ENCODE measurements at places on chromosomes 2 and 18.

GRCh38 chr2:105822186-105822585, 77.5 kb downstream of the NCK2 start:
- no peak for DNase-seq

DNA sequence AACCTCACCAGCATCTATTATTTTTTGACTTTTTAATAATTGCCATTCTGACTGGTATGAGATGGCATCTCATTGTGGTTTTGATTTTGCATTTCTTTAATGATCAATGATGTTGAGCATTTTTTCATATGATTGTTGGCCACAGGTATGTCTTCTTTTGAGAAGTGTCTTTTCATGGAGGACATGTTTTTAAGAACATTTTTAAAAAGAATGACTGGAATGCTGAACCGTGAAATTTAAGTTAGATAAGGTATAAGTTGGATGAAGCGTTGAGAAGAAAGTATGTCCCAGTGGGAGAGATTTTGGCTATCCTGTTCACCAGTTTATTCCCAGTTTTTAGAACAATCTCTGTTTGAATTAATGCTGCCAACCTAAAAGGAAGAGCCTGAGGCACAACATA, 365.9 kb downstream of the CELF4 start:
- no peak for DNase-seq

DNA sequence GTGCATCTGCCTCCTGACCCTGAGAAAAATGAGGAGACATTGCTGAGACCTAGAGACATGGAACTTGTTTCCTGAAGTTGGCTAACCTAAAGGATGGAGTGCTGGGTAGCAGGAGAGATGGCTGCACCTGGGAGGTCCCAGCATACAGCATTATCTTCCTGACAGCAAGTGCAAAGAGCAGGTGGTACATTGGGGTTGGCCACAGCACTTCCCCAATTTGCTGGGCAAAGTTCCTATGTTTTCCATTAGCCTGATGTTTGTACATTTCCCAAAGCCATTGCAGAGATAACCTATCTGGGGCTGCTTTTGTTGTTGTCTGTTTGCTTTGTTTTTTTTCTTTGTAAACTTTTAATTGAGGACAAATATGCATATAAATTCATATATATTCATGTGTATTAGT, 296.7 kb downstream of the HRH4 start:
- no peak for DNase-seq

- DNase-seq, result no peak
Measured at GRCh38 chr2:567865-568638, 109.2 kb downstream of the TMEM18 start.

DNA sequence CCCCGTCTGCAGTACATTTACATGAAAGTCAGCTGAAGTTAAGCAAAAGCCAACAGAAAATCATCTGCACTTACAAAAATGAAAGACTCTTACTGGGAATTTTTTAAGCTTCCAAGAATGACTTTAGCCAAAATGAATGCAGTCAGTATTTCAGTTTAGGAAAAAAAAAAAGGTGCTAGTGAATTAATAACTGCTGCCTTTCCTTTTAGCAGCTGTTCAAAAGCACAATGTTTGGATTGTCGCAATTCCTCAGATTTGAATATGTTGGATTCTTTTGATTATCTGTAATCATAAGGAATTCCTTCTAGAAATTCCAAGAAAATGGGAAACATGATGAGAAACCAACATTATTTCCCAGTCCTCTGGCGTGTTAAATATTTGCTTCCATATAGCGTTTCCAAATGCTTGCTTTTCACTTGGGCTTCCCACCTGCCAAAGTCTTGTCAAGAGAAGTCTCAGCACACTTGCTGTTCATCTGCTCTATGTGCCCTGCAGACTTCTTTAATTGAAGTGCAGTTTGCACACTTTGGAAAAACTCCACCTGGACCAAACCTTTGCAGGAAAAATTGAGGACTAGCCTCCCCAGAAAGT, 653.0 kb upstream of the SLC39A10 start:
- DNase-seq, result no peak

DNA sequence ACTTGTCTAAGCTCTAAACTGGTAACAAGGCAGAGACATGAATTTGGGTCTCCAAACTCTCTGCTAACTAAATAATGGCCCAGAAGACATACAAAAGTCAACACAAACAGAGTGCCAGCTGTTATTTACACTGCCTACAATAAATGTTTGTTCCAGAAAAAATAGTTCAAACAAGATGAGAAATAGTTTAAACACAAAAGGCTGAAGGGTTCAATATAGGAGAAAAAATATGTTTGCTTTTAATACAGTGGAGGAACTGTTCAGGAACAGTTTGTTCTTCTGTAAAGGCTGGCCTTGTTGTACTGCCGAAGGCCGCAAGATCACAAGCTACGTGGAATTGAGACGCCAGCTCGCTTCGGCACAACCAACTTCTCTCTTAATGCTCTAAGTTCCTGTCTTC, 74.6 kb downstream of the AFF3 start:
- DNase-seq, result no peak

DNA sequence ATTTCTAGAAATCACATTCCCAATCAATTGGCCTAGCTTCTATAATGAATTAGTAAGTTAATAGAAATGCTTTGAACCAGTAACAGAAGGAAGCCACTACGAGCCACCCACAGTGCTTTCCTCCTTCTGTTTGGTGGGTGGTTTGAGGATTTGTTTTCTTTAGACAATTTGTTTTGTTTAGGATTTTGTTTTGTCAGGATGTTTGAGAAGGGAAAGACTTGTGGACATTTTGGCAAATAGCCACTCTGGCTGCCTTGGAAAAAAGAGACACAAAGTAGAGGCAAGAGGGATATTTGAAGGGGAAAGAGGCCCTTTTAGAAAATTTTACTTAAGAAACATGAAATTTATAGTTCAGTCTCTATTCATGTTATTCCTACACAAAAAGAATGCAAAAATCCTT, 47.7 kb downstream of the TANK start:
- DNase-seq, result no peak

GRCh38 chr18:37946324-37946723, 380.7 kb upstream of the CELF4 start:
- DNase-seq, result no peak

GRCh38 chr2:134839649-134840048, 1.2 kb downstream of the ACMSD start:
- DNase-seq, result no peak

- no peak for DNase-seq
Measured at GRCh38 chr2:238874330-238875050, 26.6 kb downstream of the TWIST2 start.

DNA sequence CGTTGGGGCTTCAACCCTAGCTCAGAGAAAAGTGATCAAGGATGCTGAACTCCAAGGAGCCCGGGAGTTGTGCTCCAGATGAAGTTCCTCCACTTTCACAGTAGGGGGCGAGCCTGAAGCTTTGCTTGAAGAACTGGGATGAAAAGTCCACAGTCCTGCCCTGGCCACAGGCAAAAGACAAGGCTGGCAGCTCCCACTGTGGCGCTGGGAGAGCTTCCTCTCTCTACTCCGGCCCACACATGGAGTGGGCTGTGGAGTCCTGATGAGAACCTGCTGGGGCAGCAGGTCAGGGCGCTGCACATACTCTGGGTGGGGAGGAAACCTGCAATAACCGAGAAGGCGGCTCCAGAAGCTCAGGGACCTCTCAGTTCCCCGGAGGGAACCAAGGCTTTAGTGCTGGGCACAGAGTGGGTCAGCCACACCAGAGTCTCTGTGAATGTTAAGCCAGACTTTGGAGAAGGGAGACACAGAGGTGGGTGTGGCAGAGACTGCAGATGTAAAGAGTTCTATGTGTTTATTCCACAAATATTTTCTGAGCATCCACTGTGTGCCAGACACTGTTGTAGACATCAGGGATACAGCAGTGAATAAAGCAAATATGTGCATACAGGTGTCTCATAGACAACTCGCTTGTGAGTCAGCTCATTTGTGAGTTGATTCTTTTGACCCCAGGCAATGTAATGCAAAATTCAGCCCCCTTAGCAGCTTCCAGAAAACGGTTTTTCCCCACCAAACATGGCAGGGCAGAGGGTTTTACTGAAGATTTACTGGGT, 48.0 kb upstream of the MRPL33 start:
- no peak for DNase-seq

DNA sequence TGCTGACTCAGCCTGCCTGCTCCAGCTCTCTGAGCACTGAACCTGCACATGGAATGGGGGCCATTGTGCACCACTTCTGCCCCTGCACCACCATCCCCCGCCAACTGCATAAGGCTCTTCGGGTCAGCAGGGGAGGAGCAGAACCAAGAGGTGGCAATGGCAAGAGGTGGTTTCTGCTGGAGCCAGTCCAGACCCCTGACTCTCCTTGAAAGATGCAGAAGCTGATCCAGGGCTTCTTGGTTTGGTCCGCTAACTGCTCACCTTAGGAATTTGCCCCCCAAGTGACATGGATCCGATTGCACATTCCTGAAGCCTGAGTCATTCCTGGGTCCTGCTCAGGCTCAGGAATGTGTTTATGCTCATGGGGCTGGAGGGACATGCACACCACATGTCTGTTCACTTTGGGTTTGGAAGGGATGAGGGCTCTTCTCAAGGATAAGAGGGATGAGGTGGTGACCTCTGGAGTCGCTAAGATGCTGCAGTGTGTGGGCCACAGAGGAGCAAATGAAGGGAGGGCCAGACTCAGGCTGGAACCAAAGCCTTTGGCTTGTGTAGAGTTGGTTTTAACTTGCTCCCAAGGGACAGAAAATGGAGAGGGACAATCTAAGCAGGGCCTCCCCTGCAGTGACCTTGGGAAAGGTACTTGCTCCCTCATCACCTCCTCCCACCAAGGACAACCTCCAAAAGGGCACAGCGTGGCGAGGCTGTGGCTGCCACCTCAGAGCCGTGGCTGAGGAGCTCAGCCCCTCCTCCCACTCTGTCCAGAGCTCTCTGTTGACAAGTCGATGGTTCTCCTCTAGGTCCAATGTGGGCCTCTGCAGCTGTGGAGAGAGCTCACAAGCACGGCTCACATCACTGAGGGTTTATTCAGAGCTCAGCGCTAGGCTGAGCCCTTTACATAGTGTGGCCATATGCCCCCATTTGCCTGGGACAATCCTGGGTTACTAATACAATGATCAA, 66.2 kb downstream of the HS1BP3 start:
- DNase-seq, result no peak

DNA sequence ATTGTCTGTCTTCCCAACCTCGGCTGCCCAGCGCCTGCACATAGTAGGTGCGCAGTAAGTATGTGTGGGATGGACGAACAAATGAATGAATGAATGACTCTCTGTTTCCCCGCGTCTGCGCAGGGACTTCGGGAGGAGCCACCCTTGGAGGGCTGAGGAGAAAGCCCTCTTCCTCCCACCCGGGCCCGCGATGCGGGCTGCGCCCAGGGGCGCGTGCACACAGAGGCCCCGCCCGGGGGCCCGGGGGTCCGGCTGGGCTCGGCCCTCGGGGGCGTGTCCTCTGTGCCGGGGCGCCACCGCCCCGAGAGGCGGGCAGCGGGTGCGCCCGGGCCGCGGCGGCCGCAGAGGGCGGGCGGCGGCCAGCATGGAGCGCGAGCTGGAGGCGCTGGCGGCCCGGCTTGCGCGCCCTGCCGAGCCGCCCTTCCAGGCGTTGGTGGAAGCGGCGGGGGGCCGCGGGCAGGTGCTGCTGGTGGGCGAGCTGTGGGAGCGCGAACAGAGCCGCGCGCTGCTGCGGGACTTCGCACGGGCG, at the start of gene C2orf72:
C2orf72 (plus strand) TSS at position 322 of the 529 bp plus-strand sequence; CDS start at position 365, 43 bp downstream.
- DNase-seq, result no peak

DNA sequence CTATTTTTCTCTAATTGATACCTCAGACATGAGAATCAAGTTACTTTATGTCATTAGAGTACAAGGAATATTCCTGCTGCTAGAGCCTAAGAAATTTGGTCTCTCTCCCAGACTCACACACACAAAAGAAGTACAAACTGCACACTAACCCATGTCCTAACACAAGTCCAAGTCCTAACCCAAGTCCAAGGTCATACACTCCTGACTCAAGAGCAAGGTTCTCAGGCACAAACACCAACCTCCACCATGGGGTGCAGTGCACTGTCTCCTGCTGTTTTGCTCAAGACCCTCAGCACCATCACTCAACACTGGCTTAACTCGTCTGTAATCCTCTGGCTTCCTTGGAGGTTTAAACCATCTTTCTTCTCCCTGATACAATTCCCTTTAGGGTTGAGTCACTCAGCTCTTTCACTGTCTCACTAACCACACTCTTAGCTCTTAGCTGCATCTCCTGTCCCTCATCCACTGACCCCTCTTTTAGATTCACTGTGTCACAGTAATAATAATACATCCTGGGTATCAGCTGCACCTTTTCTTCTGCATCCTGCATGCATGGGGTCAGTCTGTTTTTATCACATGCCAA, 129.8 kb downstream of the BCL2L11 start:
- DNase-seq, result no peak

GRCh38 chr2:41763141-41763540, 284.7 kb upstream of the PKDCC start:
- no peak for DNase-seq

DNA sequence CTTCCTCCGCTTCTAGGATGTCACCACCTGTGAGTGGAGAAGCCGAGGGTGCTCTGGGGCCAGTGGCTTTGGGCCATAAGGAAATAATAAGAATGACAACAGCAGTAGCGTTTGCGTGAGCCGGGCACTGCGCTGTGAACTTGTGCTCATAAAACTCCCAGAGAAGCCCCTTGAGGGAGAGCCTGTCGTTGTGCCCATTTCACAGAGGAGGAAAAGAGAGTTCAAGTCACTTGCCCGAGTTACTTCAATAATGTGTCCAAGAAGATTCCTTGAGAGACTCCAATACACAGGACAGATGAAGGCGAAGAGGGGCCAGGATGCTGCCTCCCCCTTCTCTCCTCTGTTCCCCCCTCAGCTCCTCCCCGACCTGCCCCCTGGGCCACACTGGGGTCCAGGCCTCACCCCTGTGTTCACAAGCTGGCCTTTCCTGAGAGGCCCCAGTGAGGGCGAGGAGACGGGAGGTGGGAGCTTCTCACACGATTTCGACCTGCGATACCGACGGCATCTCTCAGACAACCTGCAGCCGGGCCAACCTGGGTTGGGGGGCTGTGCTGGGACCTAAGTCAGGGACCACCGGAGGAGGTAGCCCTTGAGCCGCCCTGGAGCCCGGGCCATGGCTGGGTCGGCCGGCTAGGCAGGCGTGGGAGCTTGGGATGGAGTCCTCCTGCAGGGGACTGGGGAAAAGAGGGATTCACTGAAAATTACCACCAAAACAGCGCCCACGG, 53.5 kb upstream of the UBE2F start:
- no peak for DNase-seq

- no peak for DNase-seq
Measured at GRCh38 chr2:237413777-237414661, at the start of gene COL6A3. TSS of gene COL6A3 (minus strand) at chr2:237414164. CDS start at chr2:237396817, 17,347 bp downstream.

GRCh38 chr2:21382701-21383520, 259.1 kb downstream of the TDRD15 start:
- no peak for DNase-seq

DNA sequence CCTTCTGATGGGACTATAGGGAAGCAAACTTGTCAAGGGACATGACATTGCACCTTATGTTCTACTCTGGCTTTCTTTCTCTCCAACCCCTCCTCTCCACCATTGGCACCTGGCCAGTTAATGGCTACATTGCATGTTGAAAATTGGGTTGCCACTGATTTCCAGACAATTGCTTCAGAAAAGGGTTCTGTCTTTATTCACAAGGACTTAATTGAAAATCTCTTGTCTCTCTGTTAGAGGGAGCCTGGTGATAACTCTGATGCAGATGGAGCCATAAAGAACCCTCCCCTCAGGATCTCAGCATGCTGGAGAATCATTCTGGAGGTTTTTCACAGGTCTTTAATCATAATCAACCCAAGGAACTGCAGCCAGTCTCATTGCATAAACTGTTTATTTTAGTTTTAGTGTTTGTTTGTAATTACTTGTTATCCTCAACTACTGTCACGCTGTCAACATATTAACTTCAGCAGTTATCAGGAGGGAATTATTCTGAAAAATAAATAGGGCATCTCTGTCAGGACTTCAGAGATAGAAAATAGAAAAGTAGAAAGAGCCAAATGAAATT, 316.8 kb downstream of the RIT2 start:
- DNase-seq, result no peak
